Neural progenitor cell (in vitro differentiated cells): ENCODE measurements at places on chromosomes 2 and 18. TPM values are rescaled to one million over a fixed set of nuclear protein-coding genes. Genes with fewer than 3 reads are reported as not detected.

IL1B gene
- total RNA-seq, result not detected in 2 replicates

EDAR gene
- not detected in 2 replicates for total RNA-seq

GRCh38 chr2:220660277-220661145 lies 911.6 kb downstream of the EPHA4 start:
- DNase-seq, result no peak

- no peak for DNase-seq
Measured at GRCh38 chr2:161578998-161579397, 45.2 kb upstream of the SLC4A10 start.

DNA sequence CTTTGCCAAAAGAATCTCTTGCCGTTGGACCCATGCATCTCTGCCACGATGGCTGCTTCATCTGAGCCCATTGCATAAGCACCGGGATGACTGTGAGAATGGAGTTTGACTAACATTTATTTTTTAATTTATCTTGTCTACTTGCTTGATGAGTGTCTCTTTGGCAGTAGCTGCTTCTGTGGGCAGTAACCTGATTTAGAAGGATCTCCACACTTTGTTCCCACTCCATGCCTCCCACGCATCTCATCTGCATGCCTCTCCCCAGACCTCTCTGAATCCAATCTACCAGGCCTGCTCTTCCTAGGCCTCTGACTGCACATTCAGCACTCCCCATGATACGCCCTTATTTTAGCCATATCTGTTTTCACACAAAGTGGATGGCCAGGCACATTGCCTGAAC lies 23.7 kb upstream of the TMX3 start:
- no peak for DNase-seq

GRCh38 chr2:135454608-135455007 lies 76.4 kb downstream of the ZRANB3 start:
- no peak for DNase-seq

ECEL1 gene
- total RNA-seq, result 0.84 and 3.8 TPM in 2 replicates

- no peak for DNase-seq
Measured at GRCh38 chr2:43269706-43270105, 43.3 kb upstream of the ZFP36L2 start.

GRCh38 chr2:223068071-223068470 lies 16.1 kb downstream of the KCNE4 start:
- no peak for DNase-seq

GRCh38 chr18:23127090-23127489 lies 8.2 kb upstream of the CABLES1 start:
- DNase-seq, result no peak

- no peak for DNase-seq
Measured at GRCh38 chr2:227615906-227616305, 1.3 kb upstream of the SCYGR3 start.

DNA sequence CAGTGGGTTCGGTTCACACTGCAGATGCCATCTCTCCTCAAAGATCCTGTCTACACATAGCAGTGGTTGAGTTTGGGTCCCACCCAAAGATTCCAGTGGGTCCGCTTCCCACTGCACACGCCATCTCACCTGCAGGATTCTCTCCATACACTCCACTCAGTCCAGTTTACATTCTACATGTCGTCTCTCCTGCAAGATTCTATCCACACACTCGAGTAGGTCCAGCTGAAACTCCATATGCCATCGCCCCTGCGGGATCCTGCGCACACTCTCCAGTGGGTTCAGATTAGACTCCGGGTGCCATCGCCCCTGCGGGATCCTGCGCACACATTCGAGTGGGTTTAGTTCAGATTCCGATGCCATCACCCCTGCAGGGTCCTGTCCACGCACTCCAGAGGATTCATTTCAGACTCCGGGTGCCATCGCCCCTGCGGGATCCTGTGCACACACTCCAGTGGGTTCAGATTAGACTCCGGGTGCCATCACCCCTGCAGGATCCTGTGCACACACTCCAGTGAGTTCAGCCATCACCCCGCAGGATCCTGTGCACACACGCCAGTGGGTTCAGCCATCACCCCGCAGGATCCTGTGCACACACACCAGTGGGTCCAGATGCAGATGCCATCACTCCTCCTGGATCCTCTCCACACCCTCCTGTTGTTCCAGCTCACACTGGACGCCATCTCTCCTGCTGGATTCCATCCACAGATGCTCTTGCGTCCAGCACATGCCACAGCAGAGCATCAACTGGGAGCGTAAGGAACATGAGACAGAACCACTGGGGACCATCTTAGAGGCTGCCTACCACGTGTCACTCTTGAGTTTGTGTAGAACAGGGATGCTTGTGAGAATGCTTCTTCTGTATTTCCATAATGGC lies 3.0 kb upstream of the PXDN start:
- DNase-seq, result no peak

SERPINE2 gene
- total RNA-seq, result 19.6 and 28.8 TPM in 2 replicates

- no peak for DNase-seq
Measured at GRCh38 chr2:229627728-229628127, 86.6 kb downstream of the DNER start.

DNA sequence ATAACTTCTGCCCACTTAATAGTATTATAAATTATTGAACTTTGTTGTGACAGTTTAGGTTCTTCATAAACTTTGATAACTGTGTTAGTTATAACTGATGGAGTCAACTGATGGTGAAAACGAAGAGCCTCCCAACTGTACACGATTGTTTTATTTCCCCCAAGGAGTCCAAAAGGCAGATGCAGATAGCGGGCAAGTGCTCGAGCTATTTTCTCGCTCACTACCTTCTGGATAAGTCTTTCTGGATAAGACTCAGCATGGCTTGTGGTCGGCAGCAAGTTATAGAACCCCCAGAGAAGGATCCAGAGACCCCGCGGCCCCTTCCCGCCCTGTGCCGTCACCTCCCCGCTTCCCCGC lies 517 bp downstream of the GCFC2 start:
- no peak for DNase-seq

- no peak for DNase-seq
Measured at GRCh38 chr2:227536445-227536844, 62.2 kb upstream of the SCYGR2 start.

DNA sequence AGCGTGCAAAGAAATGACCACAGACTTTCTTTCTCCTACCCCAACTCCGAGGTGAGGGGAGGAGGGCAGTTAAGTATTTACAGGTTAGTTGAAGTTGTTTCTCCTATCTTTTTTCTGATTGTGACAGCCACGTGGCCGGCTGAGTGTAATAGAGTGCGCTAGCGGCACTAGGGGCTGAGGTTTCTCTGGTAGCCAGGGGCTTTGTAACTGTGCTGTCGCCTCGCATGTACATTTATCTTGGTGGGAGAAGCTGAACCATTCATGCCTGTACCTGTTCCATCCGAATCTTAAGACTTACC lies 214.1 kb upstream of the STON1 start:
- peak; percentile 54 for DNase-seq

DNA sequence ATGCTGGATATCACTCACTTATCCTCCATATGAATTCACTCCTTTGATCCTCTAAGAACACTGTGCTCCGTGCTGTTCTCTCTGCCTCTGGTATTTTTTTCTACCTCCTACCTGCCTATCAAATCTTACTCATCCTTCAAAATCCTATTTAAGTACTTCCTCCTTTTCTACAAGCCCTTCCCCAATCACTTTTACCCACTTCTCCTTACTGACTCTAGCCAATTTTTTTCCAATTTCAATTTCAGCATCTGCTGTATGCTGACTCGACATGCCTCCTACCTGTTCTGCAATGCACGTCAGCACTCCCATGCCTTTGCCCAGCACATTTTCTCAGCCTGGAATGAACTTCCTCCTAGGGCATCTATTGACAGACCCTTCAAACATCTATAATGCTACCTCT lies 37.3 kb upstream of the LNPK start:
- no peak for DNase-seq

DNA sequence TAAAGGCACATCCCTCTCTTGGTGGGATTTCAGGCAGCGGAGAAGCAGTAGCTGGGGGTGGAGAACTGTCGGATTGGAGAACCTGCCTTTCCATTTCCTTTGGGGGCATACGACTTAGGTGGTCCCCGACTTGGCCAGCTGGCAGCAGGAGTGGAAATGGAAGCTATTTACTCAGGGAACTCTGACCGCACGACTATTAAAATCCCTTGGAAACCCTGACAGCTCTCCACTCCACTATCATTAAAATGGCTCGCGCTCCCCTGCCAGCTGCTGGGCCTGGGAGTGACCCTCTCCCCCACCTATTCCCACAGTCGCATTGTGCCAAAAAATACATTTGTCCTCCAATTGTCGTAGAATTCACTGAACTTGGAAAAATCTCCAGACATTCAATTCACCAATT lies 77.7 kb upstream of the APCDD1 start:
- no peak for DNase-seq

MAL gene
- total RNA-seq, result not detected in 2 replicates

DNA sequence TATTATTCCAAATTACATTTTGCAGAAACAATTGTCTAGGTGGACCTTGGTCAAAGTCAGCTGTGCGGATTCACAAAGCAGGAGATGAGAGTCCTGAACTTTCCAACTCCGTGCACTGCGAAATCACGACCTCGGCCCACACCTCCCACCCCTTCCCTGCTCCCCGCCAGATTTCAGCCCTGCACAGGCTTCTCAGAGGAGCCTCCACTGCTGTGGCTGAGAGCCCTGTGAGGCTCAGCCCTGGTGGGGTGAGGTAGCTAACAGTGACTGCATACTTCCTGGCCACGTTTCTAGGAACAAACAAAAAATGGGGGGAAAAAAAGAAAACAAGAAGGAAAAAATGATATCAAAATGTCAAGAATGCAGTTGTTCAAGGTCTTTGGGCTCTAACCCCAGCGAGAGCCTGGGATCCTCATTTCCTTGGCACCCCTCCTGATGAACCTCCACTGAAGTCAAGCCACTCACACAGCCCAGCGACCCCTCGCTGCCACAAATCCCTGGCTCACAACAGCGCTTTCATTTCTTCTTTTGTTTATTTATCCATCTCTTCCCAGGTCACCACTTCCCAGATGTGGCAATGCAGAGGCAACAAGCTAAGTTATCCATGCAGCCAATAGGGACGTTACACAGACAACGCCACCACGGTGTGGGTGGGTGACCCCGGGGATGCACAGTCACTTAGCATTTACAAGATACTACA lies 729.7 kb upstream of the ID2 start:
- DNase-seq, result no peak

DNA sequence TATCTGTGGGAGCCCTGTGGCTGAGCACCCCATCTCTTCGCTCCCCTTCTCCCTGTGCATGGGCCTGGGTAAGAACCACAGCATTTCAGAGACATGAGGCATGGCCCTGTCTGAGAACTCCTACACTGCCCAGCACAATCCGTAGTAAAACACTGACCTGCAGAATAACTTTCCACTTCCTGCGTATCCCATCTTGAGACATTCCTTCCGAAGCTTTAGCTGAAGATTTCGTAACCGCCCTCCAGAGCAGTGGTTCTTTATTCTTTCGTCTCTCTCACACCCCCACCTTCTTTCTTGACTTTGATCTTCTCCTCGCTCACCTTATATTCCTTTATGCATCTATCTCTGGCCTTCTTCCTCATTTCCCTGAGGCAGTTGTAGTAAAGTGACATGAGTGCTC lies 381.1 kb downstream of the HRH4 start:
- DNase-seq, result no peak

- no peak for DNase-seq
Measured at GRCh38 chr2:177289824-177290628, 25.5 kb upstream of the NFE2L2 start.

DNA sequence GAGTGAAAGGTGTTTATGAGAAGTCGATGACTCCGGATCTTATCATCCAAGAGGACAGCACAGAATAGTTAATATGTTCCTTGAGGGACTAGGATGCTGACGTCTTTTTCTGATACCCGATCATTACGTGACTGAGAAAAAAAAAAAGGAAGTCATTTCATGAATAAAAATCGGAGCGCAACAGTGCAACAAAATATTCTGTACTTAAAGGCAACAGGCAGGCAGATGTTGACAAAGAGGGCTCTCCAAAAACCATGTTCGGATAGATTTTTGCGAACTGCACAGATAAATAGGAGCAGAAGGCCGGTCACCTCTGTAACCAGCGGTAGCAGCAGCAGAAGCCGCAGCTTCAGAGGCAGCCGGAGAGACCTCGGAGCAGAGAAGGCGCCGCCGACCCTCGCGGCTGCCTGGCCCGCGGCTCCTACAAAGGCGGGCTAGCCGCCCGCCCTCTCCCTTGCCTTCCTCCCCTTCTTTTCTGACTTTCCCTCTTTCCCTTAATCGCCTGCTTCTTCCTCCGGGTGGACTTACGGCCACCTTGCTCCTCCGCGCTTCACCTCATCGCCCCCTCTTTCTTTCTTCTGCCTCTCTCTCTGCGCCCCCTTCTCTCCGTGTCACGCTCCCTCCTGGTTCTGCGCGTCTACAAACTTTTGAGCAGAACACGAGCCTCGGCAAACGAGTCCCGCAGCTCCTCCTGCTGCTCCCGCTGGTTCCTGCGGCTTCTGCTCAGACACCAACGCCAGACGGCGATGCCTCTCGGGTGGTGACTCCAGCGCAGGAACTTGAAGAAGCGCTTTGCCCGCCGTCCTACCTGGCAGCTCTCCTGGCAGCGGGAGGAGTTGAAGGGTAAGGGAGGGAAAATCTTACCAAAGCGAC lies at the start of gene ADCYAP1:
ADCYAP1 (plus strand) TSS at position 654 of the 873 bp plus-strand sequence. CDS start 516 bp downstream, outside the sequence.
- DNase-seq, result peak; percentile 82

DNA sequence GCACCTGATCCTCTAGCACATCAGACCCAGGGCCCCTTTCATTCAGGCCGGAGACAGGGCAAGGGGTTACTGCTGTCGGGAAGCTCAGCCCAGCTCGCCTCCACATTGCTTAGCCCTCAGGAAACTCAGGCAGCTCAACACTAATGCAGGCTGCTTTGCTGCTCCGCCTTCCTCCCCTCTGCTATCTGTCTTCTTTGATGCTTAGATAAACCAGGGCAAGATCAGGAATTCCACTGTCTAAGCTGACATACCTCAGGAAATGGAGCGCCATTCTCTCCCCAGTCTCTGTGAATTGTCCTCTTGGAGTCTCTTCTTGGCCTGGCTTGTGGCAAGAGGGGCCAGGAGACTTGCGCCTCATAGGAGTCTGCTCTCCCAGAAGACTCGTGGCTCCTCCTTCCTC lies 25.5 kb upstream of the EXOC6B start:
- no peak for DNase-seq

CNRIP1 gene
- 3.7 and 5.0 TPM in 2 replicates for total RNA-seq

SERPINB7 gene
- not detected in 2 replicates for total RNA-seq
